Glutamatergic neuron (in vitro differentiated cells): ENCODE measurements at places on chromosomes 13 and 19.

- no peak for DNase-seq
Measured at GRCh38 chr13:21202767-21203531, 26.5 kb downstream of the MRPL57 start.

GRCh38 chr13:37168151-37168550 is 62.7 kb upstream of the CSNK1A1L start:
- no peak for DNase-seq

GRCh38 chr13:40498461-40498860 is 168.0 kb downstream of the FOXO1 start:
- DNase-seq, result no peak

- DNase-seq, result no peak
Measured at GRCh38 chr13:39656325-39656677, 839 bp downstream of the COG6 start.

DNA sequence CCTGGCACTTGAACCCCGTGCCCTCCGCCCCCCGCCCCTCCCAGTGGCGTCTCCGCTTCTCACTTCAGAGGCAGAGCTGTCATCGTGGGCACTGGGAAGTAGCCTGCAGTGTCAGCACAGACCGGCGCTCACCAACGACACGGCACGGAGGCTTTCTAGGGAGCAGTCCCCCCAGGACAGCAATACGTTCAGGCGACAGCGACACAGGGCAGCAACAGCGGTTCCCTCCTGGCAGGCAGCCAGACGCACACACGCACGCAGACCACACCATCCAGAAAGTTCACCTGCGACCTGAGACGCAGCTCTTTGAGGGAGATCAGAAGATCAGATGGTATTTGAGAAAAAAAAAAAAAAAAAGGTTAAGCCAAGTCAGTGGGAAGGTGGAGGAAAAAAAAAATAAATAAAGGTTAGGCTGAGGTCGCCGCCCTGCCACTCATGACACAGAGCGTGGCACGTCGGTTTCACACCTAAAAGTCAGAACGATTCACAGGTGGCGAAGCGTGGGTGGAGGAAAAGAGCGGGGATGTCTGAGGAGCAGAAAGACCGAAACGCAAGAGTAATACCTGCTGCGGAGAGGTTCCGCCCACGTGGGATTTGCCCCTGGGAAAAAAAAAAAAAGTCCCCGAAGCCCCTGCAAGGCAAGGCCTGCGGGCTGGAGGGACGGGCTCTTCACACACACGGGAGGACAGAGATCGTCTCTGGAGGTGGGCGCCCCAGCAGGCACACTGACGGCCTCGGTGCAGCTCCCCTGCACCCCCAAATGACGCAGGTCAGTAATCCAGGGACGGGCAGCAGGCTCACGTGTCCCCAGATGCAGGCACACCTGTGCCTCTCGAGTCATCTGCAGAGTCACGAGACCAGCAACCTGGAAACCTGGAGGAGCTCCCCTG is 94.5 kb downstream of the GNG7 start:
- no peak for DNase-seq

DNA sequence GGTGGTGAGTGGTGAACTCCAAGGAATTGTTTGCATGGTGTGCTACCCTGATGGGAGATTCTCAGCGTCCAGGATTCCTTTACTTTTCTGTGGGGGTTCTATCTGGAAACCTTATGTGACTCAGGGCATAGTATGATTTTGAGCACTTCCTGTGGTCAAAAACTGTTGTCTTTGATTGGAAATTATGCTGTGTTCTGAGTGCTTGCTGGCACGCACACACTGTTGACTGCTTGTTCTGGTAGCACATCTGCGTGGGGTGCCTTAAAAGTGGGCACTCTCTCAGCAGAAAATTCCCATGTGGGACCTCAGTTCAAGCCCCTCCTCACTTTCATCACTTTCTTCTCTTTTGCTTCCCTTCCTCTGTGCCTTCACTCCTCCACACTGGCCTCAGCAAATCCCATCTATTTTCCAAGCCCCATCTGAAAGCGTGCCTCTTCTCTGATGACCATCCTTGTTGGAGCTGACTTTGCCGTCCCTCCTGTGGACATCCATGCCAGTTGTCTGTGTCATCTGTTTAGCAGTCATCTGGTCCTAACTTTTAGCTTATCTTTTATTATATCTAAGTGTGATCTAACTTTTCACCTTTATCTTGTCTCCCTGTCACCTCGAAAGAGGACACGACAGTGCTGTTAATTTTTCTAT is 56.4 kb upstream of the NPAS1 start:
- DNase-seq, result no peak

DNA sequence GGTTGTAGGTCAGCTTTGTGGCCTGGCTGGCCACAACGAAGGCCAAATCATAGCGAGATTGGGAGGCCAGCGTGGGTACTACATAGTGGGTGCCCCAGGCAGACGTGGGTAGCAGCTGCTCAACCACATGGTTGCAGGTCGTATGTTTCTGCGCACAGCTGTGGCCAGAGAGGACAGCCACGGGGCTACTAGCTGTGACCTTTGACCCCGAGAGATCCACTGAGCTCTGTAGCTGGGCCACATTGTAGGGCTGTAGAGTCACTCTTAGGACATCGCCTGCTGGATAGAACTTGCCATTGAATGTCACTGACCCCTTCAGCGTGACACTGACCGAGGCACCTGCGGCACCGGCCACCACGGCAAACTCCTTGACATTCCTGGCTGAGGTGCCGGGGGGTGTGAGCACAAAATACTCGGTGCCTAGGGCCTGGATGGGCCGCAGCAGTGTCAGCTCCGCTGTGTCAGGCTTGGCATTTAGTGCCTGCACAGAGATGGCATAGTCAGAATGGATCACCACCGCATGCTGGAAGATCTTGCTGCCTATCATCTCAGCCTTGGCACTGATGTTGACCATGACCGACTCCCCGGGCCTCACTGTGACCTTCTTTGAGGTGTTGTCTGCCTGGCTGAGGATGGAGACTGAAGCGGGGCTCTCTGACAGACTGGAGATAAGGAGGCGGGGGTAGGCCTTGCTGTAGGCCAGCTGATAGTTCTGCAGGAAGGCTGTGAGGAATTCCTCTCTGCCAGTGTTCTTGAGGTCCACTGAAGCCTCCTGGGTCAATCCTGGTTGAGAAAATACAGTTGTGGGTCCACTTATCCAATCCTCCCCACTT is 6.7 kb downstream of the FCGBP start:
- no peak for DNase-seq

- DNase-seq, result no peak
Measured at GRCh38 chr19:35293363-35293739, 1.4 kb downstream of the MAG start.

- DNase-seq, result no peak
Measured at GRCh38 chr19:45469945-45470761, 2.4 kb downstream of the FOSB start.

- no peak for DNase-seq
Measured at GRCh38 chr19:50327013-50327412, 2.2 kb downstream of the KCNC3 start.

DNA sequence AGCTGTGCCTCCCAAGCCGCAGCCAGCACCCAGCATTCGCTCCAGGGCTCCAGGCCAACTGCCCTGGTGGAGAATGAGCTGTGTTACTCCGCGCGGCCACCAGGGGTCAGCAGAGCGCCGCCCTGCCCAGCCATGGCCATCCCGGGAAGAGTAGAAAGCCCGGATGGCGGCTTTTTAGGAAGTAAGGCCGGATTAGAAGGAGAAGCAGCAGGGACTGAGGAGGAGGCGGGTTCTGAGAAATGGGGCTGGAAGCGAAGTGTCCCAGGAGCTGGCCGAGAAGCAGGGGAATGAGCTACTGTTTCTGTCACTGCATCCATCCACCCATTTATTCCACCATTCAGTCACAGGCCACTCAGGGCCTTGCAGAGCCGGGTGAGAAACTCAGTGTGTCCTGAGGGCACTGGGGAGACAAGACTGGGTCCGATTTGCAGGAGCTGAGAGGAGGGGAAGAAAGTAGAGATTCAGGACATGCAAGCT is 6.6 kb upstream of the NPAS1 start:
- DNase-seq, result peak; percentile 89

DNA sequence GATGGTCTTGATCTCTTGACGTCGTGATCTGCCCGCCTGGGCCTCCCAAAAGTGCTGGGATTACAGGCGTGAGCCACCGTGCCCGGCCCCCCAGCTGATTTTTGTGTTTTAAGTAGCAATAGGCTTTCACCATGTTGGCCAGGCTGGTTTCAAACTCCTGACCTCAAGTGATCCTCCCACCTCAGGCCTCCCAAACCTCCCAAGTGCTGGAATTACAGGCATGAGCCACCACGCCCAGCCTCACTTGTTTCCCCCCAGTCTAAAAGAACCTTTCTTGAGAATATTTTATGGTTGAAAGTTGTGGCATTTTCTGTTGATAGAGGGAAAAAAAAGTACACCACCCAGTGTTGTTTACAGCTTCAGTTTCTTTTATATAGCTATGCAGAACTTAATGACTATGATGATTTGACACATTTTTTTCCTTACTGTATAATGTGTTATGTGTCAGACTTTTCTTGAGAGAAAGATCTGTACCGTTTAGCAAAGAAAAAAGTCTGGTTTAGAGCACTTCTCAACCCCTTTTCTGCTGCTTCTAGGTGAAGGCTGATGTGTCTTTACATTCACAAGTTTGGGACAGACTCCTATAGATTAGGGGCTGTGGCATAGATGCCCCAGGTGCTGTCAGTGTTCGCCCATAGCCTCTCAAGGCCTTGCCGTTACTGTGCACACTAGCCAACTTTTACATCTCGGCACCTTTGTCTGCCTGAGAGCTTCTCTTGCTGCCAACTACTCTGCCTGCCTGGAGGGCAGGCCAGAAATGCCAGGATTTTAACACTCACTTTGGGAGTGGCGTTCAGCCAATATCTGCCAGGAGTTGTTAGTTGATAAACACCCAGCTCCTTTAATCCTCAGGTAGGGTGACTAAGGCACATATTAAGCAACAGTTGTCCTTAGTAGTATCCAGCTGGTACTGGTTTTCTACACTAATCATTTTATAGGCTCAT is 33.0 kb downstream of the KCTD4 start:
- DNase-seq, result no peak

DNA sequence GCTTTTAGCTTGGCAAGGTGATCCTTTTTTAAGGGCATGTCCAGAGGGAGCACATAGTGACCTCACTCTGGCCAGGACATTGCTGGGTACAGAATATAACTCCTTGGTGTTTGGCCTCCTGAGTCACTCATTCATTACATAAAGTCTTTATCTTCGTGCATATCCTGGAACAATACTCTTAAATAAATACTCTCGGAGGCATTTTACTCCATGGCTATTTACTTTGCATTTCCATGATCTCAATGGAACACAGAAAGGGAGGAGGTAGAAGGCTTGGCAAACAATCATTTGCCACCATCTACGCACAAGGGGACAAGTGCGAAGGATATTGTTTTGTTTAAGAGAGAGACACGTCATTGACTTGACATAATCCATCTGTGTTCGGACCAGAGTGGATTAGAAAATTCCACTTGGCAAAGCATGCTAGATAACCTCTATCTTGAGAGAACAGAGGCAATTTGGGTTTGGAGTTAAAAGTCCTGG is 210.0 kb downstream of the IRS2 start:
- DNase-seq, result no peak

GRCh38 chr19:33740811-33741396 is 55.8 kb upstream of the KCTD15 start:
- no peak for DNase-seq

GRCh38 chr19:15702534-15702930 is 25.3 kb upstream of the OR10H2 start:
- no peak for DNase-seq

GRCh38 chr19:46202426-46202825 is 27.1 kb upstream of the IGFL1 start:
- DNase-seq, result no peak
